DND-41 (cell line): ENCODE measurements at places on chromosomes 12 and 14.
A peak's percentile ranks its signal among the peaks of the same experiment; 100 is the strongest.

DNA sequence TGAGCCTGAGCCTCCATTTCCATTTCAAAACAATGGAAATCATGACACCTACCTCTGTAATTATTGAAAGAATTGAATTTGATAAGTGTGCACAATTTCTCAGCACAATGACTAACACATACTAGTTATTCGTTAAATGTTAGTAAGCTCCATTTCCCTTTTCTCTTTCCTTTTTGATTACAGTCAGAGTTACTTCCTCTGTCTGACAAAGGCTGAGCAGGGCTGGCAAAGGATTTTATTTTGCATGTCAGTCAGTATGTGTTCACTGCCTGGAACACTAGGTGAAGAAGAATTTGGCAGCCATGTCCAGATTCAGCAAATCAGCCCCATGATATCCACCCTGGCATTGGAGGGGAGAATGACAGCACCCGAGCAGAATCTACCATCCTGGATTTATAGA is 12.2 kb upstream of the RHOJ start:
- H3K27me3 ChIP-seq, result no peaks in the 10 kb centered on the region
- H3K4me3 ChIP-seq, result no peak overlapping the region
- no peaks in the 10 kb centered on the region for H3K36me3 ChIP-seq
- H3K27ac ChIP-seq, result no peak overlapping the region
- no peaks in the 10 kb centered on the region for H3K4me1 ChIP-seq

GRCh38 chr14:50321009-50321660 is 9.0 kb downstream of the DMAC2L start:
- H3K36me3 ChIP-seq, result peaks cover 24% of the 10 kb centered on the region
- DNase-seq, result peak; percentile 77
- H3K4me1 ChIP-seq, result peaks cover 10% of the 10 kb centered on the region
- H3K4me3 ChIP-seq, result peak overlapping the region; percentile 41
- peak overlapping the region; percentile 68 for H3K27ac ChIP-seq

GRCh38 chr14:55151601-55152000 is 22.5 kb downstream of the LGALS3 start:
- no peaks in the 10 kb centered on the region for H3K4me1 ChIP-seq
- no peak overlapping the region for H3K27ac ChIP-seq
- no peak for DNase-seq
- no peaks in the 10 kb centered on the region for H3K27me3 ChIP-seq

DNA sequence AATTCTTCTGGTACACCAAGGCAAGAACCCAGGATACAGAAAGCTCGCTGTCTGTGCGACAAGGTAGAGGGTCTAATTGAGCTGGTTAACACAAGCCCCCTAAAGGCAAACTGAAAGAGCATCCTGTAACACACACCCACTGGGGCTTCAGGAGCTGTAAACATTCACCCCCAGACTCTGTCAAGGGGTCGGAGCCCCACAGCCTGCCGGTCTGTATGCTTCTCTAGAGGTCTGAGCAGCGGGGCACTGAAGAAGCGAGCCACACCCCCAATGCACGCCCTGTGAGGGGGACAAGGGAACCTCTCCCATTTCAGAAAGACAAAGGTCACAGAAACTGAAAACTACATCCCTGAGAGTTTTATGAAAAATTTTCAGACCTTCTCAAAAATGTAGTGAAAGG is 1.3 kb upstream of the IPO8 start:
- H3K27ac ChIP-seq, result no peak overlapping the region
- H3K27me3 ChIP-seq, result no peaks in the 10 kb centered on the region
- no peak for DNase-seq
- peaks cover 36% of the 10 kb centered on the region for H3K4me1 ChIP-seq
- no peaks in the 10 kb centered on the region; the same call in 1 of the 2 replicates for H3K36me3 ChIP-seq

DNA sequence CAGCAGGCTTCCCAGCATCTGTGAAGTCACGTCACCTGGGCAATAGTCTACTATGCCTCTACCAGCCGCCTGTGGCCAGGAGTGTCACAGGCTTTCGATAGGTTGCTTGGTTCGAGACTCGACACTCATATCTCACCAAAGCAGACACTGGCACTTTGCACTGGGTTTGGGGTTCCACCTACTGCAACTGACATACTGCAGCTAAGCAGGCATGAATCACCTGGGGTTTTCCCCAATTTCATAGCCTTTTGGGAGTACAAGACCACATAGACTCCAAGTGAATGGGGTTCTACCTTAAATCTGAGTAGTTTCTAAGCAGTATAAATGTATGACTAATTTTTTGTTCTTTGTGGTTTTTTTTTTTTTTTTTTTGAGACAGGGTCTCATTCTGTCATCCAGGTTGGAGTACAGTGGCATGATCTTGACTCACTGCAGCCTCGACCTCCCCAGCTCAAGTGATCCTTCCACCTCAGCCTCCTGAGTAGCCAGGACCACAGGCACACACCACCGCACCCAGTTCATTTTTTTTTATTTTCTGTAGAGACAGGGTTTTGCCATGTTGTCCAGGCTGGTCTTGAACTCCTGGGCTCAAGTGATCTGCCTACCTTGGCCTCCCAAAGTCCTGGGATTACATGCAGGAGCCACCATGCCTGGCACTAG is 32.1 kb downstream of the DMAC2L start:
- no peak overlapping the region for H3K4me3 ChIP-seq
- no peak for DNase-seq
- no peak overlapping the region for H3K27ac ChIP-seq
- peaks cover 3% of the 10 kb centered on the region; the same call in 1 of the 2 replicates for H3K36me3 ChIP-seq

DNA sequence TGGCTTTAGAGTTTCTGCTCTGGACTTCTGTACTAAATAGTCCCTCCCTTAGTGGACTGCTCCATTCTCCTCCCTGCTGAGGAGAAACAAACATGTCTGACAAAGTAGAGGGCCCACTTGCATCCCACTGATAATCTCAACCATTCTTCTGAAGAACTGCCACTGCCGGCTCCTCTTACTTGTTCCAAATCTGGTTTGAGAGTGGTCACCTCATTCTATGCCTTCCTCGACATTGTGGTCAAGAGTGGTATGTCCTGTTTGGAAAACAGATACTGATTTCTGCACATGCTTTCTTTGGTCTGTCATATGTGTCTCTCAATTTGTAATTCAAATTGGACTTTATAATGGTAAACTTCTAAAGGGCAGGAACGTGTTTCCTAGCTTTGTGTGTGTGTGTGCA is 36.3 kb upstream of the PLEKHA5 start:
- no peak overlapping the region for H3K27ac ChIP-seq
- no peak overlapping the region for H3K4me3 ChIP-seq
- peaks cover 3% of the 10 kb centered on the region for H3K27me3 ChIP-seq
- H3K4me1 ChIP-seq, result no peaks in the 10 kb centered on the region

DNA sequence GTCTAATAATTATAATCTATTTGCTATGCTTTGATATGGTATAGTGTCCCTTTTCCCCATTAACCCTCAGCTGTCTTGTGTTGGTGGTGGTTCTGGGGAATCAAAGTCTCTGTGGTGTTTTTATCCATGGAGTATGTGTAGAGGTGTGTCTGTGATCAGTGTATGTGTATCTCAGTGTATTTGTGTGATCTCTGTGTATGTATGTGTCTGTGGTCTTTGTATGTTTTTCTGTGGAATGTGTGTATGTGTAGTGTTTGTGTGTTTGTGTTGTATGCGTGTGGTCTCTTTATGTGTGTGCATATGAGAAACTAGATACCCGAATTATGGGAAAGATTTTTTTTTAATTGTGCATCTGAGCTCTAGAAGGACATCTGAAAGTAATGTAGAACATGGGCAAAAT is 1.1 kb downstream of the GPR33 start:
- no peaks in the 10 kb centered on the region for H3K4me1 ChIP-seq
- no peaks in the 10 kb centered on the region for H3K36me3 ChIP-seq
- no peaks in the 10 kb centered on the region for H3K27me3 ChIP-seq
- H3K27ac ChIP-seq, result no peak overlapping the region
- DNase-seq, result no peak
- no peak overlapping the region for H3K4me3 ChIP-seq

DNA sequence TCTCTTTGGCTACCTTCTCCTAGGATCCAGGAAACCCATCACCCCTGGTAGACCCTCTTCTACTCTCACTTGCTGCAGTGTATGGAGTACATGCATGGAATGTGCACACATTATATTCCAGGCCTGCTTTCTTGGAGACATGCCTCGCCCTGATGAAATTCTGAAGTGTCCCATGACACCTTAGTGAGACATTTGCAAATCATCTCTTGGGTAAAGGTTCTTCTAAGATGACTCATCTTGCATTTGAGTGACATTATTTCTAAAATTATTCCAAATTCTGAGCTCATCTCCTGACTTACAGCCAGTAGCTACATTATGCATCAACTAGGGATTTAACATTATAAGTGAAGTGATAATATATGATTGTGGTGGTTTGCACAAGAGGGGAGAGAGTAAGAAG is 49.8 kb downstream of the SDR9C7 start:
- H3K27me3 ChIP-seq, result no peaks in the 10 kb centered on the region
- no peaks in the 10 kb centered on the region for H3K36me3 ChIP-seq
- no peak overlapping the region for H3K4me3 ChIP-seq
- no peak for DNase-seq
- no peak overlapping the region for H3K27ac ChIP-seq

DNA sequence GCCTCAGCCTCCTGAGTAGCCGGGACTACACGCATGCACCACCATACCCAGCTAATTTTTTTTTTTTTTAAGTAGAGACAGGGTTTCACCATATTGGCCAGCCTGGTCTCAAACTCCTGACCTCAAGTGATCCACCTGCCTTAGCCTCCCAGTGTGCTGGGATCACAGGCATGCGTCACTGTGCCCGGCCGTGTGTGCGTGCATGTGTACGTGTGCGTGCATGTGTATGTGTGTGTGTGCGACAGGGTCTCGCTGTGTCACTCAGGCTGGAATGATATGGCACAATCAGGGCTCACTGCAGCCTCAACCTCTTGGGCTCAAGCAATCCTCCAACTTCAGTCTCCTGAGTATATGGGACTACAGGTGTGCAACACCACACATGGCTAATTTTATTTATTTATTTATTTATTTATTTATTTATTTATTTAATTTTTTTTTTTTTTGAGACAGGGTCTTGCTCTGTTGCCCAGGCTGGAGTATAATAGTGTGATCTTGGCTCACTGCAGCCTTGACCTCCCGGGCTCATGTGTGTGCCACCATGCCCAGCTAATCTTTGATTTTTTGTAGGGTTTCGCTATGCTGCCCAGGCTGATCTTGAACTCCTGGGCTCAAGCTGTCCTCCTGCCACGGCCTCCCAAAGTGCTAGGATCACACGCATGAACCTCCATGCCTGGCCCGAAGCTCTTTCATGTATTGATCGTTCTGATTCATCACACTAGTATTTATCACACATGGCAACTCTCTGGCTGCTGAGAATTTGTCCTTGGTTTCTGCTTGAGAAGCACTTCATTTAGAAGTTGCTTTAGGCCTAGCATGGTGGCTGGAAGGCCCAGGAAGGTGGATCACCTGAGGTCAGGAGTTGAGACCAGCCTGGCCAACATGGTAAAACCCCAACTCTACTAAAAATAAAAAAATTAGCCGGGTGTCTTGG is 35.9 kb upstream of the CLIP1 start:
- no peak overlapping the region for H3K27ac ChIP-seq
- H3K36me3 ChIP-seq, result no peaks in the 10 kb centered on the region
- H3K4me1 ChIP-seq, result peaks cover 10% of the 10 kb centered on the region
- DNase-seq, result no peak
- no peaks in the 10 kb centered on the region for H3K27me3 ChIP-seq
- no peak overlapping the region for H3K4me3 ChIP-seq
